ENCODE measurements at places on chromosomes 3 and 15. TPM values are rescaled to one million over a fixed set of nuclear protein-coding genes. Genes with fewer than 3 reads are reported as not detected.

- no peak for DNase-seq
Observed at GRCh38 chr15:26901041-26901440, 34.2 kb downstream of the GABRA5 start.

GRCh38 chr15:58490086-58490887, 58.5 kb downstream of the LIPC start:
- DNase-seq: no peak

GRCh38 chr15:64029110-64029509, 17.2 kb downstream of the DAPK2 start:
- DNase-seq: no peak

- DNase-seq: peak; percentile 73
Observed at GRCh38 chr15:79310985-79311900, at the start of gene TMED3. Gene TMED3 (plus strand): TSS chr15:79311112. CDS start chr15:79311250, 138 bp downstream.

- DNase-seq: no peak
Observed at GRCh38 chr15:91946075-91946474, 92.6 kb downstream of the SLCO3A1 start.

GRCh38 chr3:20511863-20512505, 326.0 kb upstream of the SGO1 start:
- no peak for DNase-seq

DNA sequence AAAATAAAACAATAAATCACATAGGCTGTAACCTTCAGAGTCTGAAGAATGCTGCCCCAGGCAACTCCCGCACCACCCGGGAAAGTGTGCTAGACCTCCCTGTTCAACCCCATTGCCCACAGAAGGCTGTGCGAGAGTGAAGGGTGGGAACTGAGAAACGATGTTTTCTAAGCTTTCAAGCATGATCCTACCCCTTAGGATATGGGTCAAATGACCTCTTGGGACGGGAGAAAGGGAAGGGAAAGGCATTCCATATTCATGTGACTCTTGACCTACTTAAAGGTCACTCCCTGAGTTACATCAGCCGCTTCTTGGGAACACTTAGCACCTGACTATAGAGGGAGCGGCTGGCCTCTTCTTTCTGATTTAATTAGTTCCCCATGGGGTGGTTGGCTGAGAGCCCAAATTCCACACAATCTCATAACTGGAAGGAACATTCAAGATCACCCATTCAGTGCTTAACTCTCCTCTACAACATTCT, 114.7 kb upstream of the SLC24A5 start:
- DNase-seq: no peak

GRCh38 chr3:124137216-124137615, 145.3 kb upstream of the ROPN1 start:
- DNase-seq: no peak

- no peak for DNase-seq
Observed at GRCh38 chr3:54849360-54849759, 78.5 kb downstream of the LRTM1 start.

GRCh38 chr15:57112178-57112577, 193.7 kb downstream of the TCF12 start:
- no peak for DNase-seq

GRCh38 chr3:161221806-161222600, 892 bp downstream of the NMD3 start:
- DNase-seq: no peak

DNA sequence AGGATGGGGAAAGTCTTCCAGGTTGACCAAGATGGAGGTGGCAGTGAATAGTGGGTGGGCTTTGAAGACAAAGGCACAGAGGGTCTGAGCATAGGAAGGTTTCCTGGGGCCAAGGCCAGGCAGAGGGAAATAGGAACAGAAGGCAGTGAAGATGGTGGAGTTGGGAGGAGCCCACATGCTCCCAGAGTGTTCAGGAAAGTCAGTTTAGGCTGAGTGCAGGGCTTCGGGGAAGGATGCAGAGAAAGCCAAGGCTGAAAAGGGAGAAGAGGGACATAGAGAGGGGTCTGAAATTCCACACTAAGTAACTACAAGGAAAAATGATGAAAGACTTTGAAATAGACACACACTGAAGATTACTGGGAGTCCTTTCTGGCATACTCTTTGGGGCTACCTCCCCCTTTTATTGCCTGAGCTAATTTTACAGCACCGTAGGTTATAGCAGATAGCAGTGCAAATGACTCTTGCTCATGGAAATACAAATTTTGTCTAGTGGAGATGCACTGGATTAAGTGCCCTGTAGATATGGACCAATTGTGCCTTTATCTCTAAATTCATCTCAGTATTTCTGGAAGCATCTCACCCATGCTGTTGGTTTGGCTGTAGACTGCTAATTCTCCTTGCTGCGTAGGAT, 3.8 kb downstream of the CX3CR1 start:
- DNase-seq: no peak

GRCh38 chr15:39448409-39448808, 132.5 kb upstream of the THBS1 start:
- no peak for DNase-seq

The ST8SIA2 gene
- not detected for total RNA-seq

The APOD gene
- total RNA-seq: 0.76 TPM

The MINAR1 gene
- 1.9 TPM for total RNA-seq

The HES1 gene
- total RNA-seq: 32.9 TPM

The CD200 gene
- not detected for total RNA-seq

The BCL2A1 gene
- total RNA-seq: 0.44 TPM

All from HCT116 (cell line).